ENCODE measurements at places on chromosomes 5 and 9.
A peak's percentile ranks its signal among the peaks of the same experiment; 100 is the strongest.

DNA sequence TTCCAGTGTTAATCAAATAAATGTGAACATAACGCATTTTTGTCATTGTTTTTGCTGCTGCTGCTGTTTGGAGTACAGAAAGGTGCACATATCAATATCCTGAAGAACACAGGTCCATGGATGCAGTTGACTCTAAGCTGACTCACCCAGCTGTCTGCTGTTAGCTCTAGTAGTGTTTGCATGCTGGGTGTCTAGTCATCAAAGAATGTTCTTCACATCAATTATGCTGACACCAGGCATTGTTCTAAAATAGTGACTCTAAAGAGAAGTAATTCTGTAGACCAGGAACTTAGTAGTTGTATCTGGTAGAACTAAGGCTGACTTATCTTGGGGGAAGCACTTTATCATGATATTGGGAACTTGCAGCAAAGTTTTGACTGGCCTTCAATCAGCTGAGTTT is 55.7 kb upstream of the DPYSL3 start:
- no peak for DNase-seq

GRCh38 chr5:178637356-178638074 is 10.7 kb upstream of the CLK4 start:
- no peak for DNase-seq

DNA sequence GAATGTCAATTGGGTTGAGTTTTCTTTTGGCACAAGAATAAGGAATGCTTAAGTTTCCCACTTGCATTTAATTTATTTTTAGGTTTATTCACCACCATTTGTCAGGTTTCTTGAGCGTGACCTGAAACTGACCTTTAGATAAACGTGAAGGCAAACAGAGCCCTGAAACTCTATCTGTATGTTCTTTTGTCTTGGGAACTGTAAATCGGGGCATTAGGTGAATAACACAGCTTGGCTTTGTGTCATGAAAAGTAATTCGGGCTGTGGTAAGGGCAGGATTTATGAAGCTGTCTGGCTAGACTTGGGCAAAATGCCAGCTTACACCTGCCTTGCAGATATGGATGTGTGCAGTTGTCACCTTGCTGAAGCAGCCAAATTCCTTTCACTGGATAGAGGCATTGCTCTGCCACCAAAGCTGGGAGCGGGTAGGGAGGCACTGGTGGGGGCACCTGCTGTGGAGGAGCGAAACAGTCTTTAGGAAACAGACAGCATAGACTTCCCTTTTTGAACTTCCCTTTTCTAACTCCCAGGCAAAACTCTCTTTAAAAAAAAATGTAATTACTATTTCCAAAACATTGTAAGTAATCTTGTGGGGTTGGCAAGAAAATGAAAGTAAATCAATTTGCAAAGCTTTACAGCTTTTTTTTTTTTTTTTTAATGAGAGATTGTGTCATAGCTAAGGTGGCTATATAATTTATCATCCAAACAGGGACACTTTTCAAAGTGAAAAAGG is 545.2 kb downstream of the CSNK1G3 start:
- DNase-seq = peak; percentile 59

DNA sequence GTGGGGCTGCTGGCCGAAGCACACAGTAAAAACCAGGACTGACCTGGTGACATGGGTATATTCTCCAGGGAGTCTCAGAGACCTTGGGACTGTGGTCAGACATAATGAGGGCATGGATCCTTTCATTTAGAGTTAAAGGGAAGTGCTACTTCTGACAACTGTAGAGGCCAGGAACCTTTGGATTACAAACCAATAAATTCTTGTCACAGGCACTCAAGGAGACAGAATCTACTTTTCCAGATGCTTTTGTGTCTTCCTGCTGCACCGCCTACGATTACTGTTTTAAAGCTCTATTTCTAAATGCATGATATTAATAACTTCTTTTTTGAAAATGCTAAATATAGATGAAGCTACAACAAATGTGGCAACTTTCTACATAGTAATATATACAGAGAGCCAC is 106.5 kb upstream of the LPAR1 start:
- no peak for DNase-seq

GRCh38 chr5:78587775-78588291 is 60.7 kb downstream of the LHFPL2 start:
- no peak for DNase-seq

DNA sequence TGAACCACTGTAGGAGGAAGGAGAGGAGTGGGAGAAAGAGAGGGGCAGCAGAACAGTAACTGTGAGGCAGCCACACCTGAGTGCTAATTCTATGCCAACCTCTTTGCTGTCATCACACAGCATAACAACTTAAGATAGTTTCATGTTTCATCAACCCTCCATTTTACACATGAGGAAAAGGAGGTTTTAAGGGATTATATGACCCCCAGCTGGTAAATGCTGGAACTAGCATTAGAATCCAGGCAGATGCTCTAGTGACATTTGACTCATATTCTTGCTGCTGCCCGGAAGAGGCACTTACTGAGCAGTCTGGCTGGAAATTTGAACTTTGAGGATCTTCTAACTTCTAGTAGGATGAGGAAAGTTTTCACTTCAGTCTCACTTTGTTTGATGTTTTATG is 24.1 kb upstream of the VLDLR start:
- no peak for DNase-seq

DNA sequence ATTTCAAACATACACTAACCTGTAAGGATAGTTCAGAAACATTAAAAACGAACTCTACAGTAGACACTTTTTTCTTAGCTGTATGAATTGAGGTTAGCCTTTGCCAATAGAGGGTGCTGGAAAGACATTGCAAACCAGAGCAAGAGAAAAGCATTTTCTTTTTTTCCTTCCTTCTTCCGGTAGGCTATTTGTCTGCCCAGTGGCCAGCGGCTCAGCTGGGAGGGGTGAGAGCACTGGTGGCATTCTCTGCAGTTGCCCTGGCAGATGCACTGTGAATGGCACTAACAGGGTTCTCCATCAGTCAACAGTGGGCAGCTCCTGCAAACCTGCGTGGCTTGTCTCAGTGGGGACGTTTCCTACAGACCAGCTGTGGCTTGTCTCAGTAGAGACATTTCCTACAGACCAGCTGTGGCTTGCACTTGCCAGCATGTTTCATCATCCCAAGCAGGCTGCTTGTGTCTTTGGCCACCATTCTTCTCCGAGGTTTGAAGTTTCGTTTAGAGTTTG is 984.5 kb upstream of the CDH18 start:
- DNase-seq = no peak

Measured in activated B cell treated with CpG ODN at 0.5 μM for 24 hours (primary cell).